ENCODE measurements at places on chromosomes 6 and 20. TPM values are rescaled to one million over a fixed set of nuclear protein-coding genes. Genes with fewer than 3 reads are reported as not detected.

DNA sequence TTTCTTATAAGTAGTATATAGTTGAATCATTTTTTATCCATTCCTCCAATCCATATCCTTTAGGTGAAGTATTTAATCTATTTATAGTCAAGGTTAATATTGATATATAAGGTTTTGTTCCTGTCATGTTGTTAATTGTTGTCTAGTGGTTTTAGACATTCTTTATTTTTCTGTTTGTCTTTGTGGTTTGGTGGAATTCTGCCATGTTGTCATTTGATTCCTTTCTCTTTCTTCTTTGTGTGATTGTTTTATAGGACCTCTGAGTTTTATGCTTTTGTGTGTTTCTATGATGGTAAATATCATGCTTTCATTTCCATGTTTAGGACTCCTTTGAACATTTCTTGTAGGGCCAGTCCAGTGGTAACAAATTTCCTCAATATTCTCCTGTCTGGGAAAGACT lies 450.3 kb upstream of the BTBD3 start:
- no peak for DNase-seq

DNA sequence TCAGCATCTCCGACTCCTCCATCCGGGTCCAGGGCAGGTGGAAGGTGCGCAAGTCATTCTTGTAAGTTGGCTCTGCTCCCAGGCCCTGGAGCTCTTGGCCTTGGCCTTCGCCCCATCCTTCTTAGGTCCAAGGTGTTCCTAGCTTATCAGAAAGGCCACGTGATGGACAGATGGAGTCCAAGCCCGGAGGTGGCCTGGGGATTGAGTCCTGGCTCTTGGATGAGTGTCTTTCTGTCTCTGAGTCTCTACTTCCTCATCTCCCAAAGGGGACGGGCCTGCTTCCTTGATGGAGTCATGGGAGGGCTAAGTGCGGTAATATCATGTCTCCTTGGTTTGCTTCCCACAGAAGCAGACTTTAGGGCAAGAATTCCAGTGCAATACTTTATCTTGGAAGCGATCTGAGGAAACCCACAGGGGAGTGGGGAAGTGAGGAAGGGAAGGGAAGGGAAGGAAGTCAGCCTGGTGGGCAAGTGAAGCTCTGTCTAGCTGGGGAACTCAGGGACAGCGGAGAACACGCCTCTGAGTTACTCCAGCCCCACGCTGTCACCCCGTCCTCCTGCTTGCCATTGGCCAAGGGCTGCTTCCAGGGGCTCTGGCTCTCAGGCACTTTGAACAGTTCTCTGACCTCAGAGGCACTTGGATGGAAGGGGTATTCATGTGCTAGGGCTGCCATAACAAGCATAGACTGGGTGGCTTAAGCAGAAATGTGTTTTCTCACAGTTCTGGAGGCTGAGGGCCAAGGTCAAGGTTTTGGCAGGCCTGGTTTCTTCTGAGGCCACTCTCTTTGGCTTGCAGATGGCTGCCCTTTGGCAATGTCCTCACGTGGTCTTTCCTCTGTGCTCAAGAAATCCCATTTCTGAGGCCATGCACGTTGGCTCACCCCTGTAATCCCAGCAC lies 4.8 kb downstream of the LBP start:
- DNase-seq: no peak

DNA sequence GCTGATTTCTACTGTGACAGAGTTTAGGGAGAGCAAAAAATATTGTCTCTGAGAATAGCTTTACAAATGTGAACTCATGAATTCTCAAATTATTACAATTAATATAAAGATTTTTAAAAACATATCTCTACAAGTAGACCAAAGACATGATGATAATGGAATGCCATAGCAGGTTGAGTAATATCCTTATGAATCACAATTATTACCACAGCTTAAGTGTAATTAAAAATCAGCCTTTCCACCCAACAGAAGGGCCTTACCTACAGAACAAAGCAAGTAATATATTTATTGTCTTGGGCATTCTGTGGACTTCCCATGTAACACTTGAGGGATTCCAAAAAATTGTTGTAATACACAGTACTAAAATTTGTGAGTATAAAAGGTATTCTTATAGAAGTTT lies 1099.6 kb upstream of the GJE1 start:
- no peak for DNase-seq

DNA sequence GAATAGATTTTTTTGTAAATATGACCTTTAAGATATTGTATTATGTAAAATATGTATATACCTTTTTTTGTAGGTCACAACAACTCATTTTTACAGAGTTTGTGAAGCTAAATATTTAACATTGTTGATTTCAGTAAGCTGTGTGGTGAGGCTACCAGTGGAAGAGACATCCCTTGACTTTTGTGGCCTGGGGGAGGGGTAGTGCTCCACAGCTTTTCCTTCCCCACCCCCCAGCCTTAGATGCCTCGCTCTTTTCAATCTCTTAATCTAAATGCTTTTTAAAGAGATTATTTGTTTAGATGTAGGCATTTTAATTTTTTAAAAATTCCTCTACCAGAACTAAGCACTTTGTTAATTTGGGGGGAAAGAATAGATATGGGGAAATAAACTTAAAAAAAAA lies 130.9 kb downstream of the SULF2 start:
- DNase-seq: no peak

DNA sequence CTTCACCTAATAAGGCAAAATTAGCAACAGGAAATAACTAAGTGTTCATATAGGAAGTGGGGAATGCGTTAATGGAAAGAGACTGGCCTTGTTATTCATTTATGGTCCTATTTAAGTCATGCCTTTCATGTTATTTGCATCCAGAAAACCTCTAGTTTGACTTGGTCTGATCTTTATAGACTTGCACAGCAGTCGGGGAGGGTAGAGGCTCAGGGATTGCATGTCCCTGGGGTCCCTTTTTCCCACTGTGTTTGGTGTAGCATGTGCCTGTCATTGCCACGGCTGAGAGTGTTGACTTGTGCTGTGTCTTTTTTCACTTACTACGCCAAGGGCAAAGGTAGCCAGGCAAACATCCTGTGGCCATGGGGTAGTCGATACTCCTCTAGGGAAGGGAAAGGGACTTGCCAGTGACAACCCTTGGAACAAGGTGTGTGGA lies 105.4 kb upstream of the RIN2 start:
- DNase-seq: no peak

DNA sequence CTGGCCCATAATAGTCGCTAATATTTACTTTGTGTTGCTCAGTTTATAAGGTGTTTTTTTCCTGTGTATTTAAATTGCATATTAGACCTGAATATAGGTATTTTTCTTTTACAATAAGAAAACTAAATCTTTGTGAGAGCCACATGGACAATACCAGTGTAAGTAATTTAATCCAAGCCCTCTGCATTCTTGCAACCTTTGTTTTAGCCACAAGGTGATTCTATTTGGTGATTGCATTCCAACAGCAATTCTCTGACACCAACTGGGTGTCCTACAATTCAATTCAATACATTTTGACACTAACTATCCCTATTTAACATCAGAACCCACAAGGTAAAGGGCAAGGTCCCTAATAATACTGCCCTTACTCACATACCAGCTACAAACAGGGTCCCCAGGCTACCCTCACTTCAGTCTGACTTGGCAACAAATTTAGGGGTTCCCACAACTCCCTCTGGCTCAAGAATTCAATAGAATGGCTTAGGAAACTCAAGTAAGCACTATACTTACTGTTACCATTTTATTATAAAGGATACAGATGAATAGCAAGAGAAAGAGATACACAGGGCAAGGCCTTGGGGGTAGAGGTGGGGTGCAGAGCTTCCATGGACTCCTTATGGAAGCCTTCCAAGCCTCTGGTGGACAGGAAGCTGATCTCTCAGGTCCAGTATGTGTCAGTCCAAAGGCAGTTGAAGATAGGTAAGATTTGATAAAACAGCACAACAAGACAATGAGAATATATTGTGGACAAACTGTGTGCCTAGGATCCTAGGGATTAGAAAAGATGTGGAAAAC lies 169.3 kb downstream of the CD83 start:
- no peak for DNase-seq

GRCh38 chr20:56440346-56441007 lies 27.9 kb upstream of the RTF2 start:
- no peak for DNase-seq

DNA sequence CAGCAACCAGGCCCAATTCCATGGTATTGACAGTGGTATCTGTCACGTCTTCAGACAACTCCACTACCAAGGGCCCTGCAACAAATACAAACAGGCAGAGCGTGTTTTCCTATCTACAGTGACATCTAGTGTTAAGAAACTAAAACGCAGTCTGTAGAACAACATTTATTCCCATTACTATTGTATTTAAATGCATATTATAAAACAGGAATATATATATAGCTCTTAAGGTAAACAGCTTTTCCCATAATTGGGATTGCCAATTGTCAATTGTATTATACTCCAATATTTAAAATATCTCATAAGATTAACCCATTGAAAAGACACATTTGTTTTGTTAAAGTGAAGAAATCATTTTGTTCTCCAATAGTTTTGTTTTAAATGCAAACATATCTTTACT lies 97.2 kb downstream of the KIF16B start:
- no peak for DNase-seq

DNA sequence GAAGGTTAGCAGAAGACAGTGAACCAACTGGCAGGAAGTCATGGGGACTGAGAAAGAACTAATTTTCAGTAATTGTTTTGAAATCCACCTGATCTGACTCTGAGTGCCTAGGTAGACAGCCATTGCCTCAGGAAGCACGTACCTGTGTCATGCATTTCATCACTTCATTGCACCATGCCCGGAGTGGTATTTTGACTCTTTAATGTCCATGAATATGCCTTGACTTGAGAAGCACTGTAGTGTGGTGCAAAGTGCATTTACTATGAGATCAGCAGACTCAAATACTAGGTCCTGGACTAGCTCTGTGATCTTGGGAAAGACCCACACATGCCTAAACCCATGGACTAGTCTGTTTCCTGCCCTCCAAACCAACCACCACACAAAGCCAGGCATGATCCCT lies 370.9 kb upstream of the MARCKS start:
- no peak for DNase-seq

DNA sequence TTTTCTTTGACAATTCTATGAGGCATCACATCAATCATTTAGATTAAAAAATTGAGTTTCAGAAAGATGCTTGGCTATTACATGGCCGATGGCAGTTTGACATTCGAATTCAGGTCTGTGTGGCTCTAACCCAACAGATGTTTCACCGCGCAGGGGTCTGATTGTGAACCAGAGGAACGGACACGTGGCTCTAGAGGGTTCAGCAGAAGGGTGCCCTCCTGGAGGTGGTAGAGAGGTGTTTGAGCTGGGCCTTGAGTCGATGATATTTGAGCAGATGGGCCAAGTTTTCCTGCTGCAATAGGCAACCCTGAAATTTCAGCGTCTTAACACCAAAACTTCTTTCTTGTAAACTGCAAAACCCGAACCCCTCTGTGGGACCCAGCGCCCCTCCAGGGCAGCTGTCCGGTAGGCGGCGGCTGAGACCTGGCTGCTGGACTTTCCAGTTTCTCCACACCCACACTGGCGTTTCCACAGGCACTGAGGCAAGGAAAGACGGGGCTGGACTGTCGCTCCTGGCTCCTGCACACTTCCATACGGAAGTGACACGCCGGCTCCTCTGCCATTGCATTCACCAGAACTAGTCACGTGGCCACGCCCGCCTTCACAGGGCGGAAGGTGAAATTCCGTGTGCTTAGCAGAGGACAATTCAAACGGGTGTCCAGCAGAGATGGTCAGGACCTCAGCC lies 11.3 kb upstream of the AFDN start:
- peak; percentile 79 for DNase-seq

GRCh38 chr6:3297006-3297405 lies 38.3 kb downstream of the PSMG4 start:
- no peak for DNase-seq

- DNase-seq: no peak
Measured at GRCh38 chr20:20205862-20206236, 153.5 kb downstream of the CFAP61 start.

DNA sequence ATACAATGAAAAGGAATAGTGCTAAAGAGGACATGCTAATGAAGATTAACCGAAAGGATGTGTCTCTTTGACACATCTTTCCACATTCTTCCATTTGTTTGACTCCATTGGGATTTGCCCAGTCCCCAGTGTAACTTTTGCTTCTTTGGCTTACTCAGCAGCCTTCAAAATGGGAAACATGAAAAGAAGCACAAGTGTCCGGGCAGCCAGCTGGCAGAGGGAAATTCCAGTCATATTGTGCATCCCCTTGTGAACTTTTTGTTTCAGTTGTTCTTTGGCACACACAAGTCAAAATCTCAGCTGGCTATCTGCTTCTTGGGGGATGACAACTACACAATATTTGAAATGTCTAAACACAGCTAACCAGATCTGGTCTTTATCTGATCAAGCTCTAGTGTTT lies 157.4 kb downstream of the OGFRL1 start:
- no peak for DNase-seq

GRCh38 chr6:170192905-170193304 lies 98.0 kb downstream of the DLL1 start:
- no peak for DNase-seq

- DNase-seq: no peak
Measured at GRCh38 chr20:42359617-42360016, 741.4 kb upstream of the CHD6 start.

DNA sequence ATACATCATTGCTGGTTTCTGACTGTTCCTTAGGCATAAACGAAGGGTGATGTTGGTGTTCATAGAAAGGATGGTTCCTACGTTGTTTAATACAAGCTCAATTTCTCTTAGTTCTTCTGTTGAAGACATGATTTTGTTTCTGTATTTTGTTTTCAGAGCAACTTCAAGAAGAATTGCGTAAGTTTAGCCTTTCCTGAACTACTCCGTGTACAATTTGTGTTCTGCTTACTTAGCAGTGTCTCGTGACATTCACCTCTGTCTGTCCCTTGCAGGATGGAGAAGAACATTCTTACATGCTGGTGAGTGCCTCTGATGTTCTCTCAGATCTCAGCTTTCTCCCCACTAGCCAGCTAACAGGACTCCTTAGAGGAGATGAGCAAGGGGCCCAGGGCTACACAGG lies 7.6 kb downstream of the BTN2A2 start:
- DNase-seq: no peak

DNA sequence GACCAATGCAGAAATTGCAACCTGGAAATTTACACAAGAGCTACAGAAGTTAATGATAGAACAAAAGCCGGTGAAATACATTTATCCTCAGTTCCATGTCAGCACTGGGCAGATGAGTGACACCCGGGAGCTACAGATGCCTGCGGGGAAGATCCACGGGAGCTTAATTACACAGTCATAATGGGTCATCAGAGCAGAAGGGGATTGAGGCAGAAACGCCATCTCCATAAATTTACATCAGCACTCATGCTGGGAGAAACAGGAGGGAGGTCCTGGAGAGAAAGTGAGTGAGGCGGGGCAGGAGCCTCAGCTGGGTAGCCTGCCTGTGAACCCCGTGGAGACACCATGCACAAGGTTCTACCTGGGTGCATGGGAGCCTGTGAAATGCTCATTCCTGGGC lies 37.6 kb upstream of the CST7 start:
- no peak for DNase-seq

Gene ZSCAN23
- total RNA-seq: 4.1 TPM

Gene RHAG
- not detected for total RNA-seq

Gene RBBP8NL
- total RNA-seq: not detected

Gene SMLR1
- not detected for total RNA-seq

Gene SAMD3
- total RNA-seq: 10.7 TPM

Gene MLIP
- total RNA-seq: not detected

Gene SMIM29
- total RNA-seq: 33.9 TPM

Gene ADGRG6
- total RNA-seq: 11.2 TPM

Gene TTLL9
- total RNA-seq: 0.74 TPM
